Stimulated activated naive CD4-positive, alpha-beta T cell (primary cell): ENCODE measurements at places on chromosomes 11 and 22.

GRCh38 chr22:49307870-49308269 is 519.8 kb downstream of the BRD1 start:
- DNase-seq, result no peak

- no peak for DNase-seq
These were observed 154.4 kb downstream of the SBF2 start for GRCh38 chr11:10139656-10140055.

GRCh38 chr11:22346282-22346681 is 8.1 kb downstream of the SLC17A6 start:
- DNase-seq, result no peak

GRCh38 chr11:20357150-20357549 is 6.4 kb upstream of the HTATIP2 start:
- no peak for DNase-seq

DNA sequence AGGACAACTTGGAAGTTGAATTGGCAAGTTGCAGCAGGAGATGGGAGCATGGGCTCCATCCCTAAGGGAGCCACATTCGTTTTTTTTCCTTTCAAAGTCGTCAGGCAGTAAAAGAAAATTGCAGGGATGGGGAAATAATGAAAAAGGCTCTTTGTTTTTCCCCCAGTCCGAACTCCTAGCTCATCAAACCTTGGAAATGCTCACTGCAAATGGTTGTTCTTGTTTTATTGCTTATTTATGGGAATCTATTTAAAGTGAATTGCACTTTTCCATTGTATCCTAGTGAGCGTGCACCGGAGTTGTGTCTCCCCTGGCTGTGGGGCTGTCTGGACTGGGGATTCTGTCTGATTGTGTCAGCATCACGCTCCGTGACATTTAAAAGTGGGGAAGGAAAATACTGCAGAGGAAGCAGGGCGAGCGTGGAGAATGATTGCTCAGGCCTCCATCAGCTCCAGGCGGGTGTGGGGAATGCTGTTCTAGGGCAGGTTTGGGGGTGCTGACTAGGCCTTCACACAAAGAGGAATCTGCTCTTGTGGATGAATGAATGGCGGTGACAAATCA is 306.4 kb downstream of the KIRREL3 start:
- no peak for DNase-seq

DNA sequence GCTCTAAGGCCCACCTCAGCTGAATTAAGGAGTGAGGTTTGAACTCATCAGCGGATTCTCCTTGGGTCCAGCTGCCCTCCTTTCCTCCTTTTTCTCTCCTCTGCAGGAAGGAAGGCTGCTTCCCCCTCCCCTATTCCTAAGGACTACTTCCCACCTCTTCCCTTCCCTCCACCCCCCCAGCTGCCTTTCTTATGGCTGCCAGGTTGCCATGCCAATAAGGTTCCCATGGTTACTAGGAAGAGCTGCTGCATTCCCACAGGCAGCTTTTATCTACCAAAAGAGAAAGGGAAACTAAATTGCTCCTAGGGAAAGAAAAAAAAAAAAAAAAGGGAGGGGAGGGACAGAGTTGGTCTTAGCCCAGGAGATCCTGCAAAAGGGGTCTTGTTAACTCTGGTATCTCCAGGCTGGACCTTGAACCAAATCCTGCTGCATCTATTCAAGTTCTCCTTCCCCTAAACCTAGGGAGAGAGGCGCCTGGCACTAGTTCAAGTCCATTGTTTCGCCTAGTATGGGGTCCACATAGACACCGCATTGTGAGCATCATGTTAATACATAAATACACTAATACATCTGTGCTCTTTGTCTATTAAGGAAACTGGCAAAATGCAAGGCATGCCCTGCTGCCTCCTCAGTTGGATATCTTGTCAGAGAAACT is 21.2 kb upstream of the FEZ1 start:
- DNase-seq, result no peak

- no peak for DNase-seq
These were observed 68.0 kb downstream of the USP47 start for GRCh38 chr11:11909727-11910126.

DNA sequence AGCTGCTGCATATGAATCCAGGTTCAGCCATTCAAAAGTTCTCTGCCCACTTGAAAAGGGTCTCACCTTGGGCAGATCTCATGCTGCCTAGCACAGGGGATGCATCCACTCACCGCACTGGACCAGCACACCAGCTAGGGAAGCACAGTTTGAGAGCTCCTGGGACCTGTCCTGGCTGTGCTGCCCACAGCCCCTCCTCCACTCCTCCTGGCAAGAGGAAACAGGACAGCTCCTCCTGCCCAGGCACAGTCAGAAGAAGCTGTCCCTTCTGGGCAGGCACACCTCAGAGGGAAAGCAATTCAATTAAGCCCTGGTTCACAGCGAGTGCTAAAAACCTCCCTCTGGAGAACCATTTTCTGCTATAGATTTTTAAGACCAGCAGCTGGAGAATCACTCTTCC is 146.7 kb downstream of the ST3GAL4 start:
- no peak for DNase-seq

DNA sequence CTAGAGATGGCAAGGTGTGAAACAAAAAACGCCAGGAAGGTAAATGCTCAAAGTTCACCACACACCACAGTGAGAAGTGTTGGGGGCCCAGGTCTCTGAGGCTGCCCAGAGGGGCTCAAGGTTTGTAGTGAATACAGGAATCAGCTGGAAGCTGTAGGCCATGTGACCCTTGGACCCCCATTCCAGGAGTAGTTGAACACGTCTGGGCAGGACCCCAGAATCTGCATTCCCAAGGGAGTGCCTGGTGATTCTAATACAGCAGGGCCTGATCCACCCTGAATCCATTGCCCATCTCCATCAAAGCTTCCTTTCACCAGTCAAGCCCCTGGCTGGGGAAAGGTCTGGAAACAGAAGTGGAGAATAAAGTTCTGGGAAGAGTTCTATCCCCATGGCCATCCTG is 70.8 kb upstream of the B3GAT1 start:
- DNase-seq, result no peak

- no peak for DNase-seq
These were observed 134.8 kb downstream of the DSCAML1 start for GRCh38 chr11:117662255-117662654.

DNA sequence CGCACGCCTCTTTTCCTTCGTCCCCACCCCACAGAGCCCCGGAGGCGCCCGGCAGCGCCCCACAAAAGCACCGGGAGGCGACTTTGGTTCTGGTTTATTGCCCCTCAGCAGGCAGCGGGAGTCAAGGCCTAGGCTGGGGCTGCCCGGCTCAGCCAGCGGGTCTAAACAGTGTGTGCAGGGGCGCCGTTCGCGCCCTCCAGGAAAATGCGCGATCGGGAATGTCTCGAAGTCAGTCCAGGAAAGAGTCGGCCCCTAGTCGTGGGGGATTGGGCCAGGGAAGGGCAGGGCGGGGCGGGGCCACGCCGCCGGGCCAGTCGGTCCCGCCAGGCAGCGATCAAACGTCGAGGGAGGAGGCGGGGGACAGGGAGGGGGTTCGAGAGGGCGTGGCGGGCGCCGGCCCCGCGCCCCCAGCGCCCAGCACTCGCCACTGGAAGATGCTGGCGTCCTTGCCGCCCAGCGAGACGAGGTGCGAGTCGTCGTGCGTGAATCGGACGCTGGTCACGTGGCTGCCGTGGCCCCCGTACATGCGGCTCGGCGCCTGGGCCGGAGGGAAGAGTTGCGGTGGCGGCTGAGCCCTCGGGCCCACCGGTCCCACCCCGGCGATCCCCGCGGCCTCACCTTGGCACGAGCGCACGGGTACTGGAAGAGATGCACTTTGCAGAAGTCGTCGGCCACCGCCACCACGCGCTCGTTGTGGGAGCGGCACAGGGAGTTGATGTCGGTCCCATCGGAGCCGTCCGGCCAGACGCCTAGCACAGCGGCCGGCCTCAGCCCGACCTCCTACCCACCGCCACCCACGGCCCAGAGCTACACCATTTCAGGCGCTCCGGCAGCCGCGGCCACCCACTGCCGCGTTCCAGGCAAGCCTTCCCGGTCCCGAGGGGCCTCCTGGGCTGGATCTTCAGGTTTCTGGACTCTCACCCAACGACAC is 741 bp upstream of the MTA2 start:
- no peak for DNase-seq

- DNase-seq, result no peak
These were observed 160.3 kb downstream of the MN1 start for GRCh38 chr22:27641049-27641795.

DNA sequence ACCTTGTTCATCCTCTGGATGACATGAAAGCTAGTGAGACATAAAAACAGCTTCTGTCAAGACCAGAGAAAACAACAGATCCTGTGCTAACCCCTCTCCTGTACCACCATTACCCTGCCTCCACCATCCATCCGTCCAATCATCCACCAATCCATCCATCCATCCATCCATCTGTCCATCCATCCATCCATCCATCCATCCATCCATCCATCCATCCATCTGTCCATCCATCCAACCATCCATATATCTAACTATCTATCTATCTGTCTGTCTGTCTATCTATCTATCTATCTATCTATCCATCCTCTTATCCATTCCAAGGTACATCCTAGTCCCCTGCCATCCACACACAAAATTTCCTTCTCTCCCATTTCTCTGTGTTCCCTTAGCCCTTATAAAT is 46.6 kb upstream of the ME3 start:
- no peak for DNase-seq

GRCh38 chr22:24969560-24970301 is 17.2 kb downstream of the KIAA1671 start:
- no peak for DNase-seq

- no peak for DNase-seq
These were observed 21.7 kb upstream of the SLN start for GRCh38 chr11:107733518-107733917.

- DNase-seq, result no peak
These were observed 2.4 kb downstream of the FUT4 start for GRCh38 chr11:94546162-94546470.

DNA sequence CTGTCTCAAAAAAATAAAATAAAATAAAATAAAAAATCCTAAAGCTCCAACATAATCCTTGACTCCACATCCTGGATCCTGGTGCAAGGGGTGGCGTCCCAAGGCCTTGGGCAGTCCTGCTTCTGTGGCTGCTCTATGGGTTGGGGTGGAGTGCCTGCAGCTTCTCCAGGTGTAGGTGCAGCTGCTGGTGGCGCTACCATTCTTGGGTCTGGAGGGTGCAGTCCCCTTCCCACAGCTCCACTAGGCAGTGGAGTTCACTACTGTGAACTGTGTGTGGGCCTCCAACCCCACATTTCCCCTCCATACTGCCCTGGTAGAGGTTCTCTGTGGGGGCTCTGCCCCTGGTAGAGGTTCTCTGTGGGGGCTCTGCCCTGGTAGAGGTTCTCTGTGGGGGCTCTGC is 6.9 kb upstream of the TBC1D22A start:
- no peak for DNase-seq

DNA sequence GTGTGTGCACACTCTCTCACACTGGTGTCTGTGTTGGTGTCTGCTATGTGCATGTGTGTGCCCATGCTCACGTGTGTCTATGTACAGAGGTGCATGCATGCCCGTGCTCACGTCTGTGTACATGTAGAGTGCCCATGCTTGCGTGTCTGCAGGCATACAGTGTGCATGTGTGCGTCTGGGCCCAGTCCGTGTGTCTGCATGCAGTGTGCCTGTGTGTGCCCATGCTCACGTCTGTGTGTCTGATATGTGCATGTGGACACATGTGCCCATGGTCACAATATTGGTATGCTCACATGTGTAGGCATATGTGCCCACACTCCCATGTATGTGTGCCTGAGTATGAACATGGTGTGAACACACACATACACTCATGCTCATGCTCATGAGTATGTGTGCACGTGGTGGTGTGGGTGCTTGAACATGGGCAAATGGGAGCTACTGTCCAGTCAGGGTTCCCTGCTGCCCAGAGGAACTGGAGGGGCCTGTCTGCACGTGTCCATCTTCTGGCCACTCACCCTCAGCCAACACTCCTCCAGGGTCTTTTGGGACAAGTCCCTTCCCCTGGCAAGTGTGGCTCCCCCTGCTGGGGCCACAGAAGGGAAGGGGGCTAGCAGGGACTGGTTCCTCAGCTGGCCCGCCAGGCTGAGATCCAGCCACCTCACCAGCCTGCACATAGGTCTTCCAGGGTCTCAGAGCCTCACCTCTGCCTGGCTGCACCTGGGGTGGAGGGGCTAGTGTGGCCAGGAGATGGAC is 7.3 kb upstream of the TBX1 start:
- DNase-seq, result no peak
